ENCODE measurements at places on chromosomes 4 and X.

GRCh38 chr4:67122029-67122428, 423.3 kb downstream of the CENPC start:
- DNase-seq, result no peak

- no peak for DNase-seq
Measured at GRCh38 chr4:173538148-173538908, 8.3 kb upstream of the HAND2 start.

DNA sequence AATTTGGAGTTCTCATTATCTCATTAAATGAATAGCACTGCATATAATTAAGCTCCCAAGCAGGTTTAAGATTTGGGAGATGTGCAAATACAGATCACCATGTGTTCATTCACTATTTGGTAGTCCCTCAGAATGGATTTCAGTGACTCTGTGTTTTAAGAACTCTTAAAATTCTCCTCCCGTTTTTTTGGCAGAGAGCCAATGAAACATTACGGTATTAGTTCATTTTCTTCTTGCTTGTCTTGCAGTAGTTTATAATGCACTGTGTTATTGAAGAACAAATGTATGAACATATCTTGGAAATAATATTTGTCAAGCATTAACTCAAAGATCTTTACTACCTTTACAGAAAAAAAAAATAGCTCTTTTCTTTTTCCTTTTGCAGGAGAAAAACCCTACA, 32.7 kb downstream of the KLF3 start:
- no peak for DNase-seq

DNA sequence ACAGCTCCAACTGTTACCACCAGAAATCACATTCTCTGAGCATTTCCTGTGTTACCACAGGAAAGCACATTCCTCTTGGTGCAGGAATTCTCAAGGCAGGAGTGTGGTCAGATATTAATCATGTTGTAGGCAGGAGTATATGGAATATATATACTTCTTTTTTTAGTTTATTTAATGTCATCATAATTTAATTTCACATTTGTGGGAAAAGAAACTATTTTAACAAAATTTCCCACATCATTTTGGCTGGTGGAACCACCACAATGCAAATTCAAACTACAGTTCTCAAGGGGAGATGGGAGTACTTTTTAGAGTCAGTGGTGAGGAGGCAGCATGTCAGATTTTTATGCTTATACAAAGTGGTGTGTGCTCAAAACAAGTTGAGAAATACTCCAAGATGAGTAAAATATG, 139.0 kb downstream of the ATP10D start:
- no peak for DNase-seq

DNA sequence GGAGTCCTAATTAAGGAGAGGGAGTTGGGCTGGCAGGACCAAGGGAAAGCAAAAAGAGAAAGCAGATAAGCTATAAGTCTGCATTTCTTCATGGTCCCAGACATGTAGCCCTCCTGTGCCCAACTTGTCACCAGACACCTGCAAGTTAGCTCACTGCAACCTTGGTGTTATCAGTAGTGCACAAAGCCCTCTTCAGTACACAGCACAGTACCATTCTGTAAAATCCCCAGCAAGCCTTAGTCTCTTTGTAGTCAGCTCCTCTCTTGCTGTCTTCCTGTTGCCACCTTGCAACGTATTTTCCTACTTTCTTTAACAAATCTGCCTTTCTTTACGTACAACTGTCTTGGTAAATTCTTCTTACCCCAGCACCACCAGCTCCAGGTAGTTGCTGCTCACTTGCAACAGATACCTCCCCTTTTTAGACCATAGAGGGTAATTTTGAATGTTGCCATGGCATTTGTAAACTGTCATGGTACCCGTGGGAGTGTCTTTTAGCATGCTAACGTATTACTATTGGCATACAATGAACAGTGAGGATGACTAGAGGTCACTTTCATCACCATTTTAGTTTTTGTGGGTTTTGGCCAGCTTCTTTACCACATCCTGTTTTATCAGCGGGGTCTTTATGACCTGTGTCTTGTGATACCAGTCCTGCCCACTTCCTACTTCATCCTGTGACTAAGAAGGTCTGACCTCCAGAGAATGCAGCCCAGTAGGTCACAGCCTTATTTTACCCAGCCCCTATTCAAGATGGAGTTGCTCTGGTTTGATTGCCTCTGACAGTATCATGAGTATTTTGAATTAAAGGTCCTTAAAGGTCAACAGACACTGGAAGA, 28.3 kb upstream of the AP1S2 start:
- no peak for DNase-seq

GRCh38 chr4:80172203-80172602, 25.1 kb upstream of the PRDM8 start:
- DNase-seq, result no peak

DNA sequence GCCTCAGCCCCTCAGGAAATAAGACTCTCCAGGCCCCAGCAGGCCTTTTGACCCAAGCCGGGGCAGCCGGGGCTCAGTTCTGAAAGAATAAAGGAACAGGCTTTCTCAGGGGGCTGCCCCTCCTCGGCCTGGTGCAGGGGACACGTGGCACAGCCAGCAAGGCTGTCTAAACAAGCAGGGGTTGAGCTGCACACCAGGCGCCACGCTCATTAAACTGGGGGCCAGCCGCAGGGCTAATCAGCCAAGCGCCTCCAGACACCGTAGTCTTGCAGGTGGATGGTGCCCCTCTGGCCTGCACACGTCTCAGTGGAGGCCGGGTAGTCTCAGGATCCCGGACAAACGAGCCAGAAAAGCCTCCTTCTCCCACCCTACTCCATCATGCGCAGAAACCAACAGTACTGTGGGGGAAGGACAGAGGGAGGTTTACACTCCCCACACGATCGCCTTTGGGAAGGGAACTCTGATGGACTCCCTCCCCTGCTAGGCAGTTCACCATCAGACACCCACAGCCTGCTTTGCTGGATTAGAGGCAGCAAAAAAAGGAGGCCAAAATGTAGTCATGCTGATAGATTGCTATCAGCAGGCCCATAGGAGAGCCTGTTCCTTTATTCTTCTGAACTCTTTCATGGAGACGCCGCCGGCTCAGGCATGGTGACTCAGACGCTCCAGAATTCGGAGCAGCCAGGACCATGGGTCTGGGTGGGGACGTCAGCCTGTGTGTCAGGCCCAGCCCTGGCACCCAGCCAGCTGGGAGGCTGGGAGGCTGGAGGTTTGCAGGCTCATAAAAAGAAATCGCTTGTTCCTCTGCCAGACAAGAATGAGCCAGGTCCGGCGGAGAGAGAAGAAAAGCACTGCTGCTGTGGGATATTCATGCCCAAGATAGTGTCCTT, 342.4 kb downstream of the BCOR start:
- no peak for DNase-seq

GRCh38 chrX:17566740-17567139, 170.6 kb upstream of the SCML1 start:
- no peak for DNase-seq

DNA sequence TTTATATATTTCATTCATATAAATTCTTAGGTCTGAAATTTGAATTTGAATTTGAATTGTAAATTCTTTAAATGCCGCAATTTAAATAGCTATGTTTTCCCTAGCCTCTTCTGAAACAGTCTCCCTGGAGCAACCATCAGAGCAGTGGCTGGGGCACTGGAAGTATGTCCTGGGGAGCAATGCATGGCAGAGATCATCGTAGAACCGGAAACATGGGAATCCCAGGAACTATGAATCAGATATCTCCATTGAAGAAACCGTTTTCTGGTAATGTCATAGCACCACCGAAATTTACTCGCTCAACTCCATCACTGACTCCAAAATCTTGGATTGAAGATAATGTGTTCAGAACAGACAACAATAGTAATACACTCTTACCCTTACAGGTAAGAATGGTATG, 4.9 kb downstream of the CPEB2 start:
- no peak for DNase-seq

DNA sequence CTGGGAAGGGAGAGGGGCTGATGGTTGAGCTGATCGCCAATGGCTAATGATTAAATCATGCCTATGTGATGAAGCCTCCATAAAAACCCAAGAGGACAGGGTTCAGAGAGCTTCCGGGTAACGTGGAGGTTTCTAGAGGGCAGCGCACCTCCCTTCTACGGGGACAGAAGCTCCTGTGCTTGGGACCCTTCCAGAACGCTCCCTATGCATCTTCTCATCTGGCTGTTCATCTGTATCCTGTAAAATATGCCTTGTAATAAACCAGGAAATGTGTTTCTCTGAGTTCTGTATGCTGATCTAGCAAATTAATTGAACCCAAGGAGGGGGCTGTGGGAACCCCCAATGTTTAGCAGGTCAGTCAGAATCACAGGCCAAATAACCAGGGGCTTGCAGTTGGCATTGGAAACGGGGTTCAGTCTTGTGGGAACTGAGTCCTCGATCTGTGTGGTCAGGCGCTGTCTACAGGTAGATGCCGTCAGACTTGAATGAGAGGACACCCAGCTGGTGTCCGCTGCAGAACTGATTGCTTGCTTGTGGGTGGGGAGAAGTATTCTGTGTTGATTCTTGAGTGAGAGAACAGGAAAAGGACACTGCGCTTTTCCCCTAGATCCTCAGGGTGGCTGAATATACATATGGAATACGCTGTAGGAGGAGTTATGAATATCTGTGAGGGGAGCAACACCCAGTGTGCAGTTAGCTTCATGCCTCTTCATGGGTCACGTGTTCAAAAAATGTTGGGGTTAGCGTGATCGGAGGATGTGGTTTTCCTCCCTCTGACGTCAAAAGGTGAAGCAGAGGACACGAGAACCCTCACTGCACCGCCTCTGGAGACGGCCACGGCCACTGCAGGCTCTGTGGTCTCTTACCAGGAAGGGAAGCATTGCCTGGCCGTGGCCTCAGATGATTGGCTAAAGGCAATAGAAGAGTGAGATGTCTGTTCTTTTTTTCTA, 29.2 kb downstream of the HTT-AS start:
- DNase-seq, result no peak

GRCh38 chr4:84089652-84090437, 409.2 kb downstream of the NKX6-1 start:
- DNase-seq, result no peak

DNA sequence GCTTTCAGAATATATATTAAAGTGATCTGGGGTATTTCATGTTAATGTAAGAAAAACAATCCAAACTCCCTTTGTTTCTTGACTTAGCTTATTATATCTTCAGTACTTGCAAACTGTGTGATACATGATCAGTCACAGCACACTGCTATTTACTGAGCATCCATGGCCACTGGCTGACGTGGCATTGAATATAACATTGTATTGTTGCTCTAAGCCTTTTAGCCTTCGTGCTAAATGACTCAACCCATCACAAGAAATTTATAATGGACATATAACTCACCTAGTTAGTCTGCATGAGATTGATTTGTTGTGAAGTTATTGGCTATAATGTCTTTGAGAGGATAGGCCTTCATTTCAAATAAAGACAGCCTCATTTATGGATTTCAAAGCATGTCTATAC, 642.6 kb downstream of the IL1RAPL1 start:
- DNase-seq, result no peak

- DNase-seq, result no peak
Measured at GRCh38 chr4:17787315-17787714, 5.9 kb upstream of the FAM184B start.

DNA sequence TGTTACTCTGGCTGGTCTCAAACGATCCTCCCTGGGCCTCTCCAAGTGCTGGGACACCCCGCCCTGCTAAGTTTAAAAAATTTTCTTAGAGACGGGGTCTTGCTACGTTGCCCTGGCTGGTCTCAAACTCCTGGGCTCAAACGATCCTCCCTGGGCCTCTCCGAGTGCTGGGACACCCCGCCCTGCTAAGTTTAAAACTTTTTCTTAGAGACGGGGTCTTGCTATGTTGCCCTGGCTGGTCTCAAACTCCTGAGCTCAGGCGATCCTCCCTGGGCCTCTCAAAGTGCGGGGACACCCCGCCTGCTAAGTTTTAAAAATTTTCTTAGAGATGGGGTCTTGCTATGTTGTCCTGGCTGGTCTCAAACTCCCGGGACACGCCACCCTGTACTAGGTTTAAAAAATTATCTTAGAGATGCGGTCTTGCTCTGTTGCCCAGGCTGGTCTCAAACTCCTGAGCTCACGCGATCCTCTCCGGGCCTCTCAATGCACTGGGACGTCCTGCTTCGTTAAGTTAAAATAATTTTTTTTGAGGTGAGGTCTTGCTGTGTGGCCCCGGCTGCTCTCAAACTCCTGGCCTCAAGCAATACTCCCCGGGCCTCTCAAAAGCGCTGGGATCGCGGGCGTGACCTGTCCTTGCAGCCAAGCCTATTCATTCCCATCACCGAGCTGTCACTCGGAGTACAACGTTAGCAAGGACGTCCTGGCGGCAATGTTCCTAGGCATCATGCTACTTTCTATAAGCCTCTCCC, 1.1 kb downstream of the SLC25A6 start:
- DNase-seq, result no peak

GRCh38 chr4:53908661-53909078, 155.7 kb downstream of the CHIC2 start:
- no peak for DNase-seq

- no peak for DNase-seq
Measured at GRCh38 chr4:85420831-85421230, 54.1 kb upstream of the ARHGAP24 start.

GRCh38 chr4:116018831-116019230, 905.4 kb upstream of the NDST4 start:
- no peak for DNase-seq

DNA sequence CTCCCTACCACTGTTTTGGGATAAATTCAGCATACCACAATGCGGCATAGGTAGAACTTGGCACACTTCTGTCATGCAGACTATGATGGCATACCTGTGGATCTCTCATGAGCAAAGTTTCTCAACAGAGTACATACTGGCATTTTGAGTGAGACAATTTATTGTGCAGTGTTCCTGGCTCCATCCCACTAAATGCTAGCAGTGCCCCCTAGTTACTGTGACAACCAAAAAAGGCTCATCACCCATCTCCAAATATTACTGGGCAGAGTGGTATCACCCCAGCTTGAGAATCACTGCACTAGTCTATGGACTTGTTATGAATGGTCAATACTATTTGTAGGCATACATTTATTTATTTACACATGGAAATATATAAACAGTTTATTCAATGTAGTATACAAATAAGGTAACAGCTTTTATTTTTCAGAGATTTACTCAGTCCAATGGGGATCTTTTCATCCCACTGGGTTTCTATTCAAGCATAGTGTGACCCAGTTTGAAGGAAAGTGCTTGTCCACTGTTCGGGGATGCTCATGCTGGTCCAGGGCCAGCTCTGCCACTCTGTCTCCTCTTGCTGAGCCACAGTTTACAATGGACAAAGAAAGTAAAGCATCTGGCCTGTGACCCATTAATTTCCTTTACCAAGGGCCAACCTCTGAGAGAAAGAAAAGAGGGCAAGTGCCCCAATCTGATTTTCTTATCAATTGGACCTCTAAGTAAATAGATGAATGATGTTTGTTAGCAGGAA, 81.0 kb upstream of the IL2 start:
- DNase-seq, result no peak

GRCh38 chr4:140818433-140818832, 62.2 kb upstream of the TBC1D9 start:
- DNase-seq, result no peak
